Left colon (tissue), 2 donors: ENCODE measurements at places on chromosomes 3 and 15. TPM values are rescaled to one million over a fixed set of nuclear protein-coding genes. Genes with fewer than 3 reads are reported as not detected.

ACAN gene
- total RNA-seq = 0.21 TPM

ROBO1 gene
- total RNA-seq = 3.0 TPM

GPR160 gene
- total RNA-seq = 82.6 TPM

GCNT3 gene
- 526 TPM for total RNA-seq

RBPMS2 gene
- 1.0 TPM for total RNA-seq

GPR156 gene
- 0.22 TPM for total RNA-seq

SLC28A2 gene
- total RNA-seq = 44.9 TPM

C15orf39 gene
- 23.1 TPM for total RNA-seq

RHO gene
- not detected for total RNA-seq

DUOXA2 gene
- total RNA-seq = 1.3 TPM

LEKR1 gene
- 2.1 TPM for total RNA-seq

ADAMTS9 gene
- total RNA-seq = 6.3 TPM

MLH1 gene
- 17.3 TPM for total RNA-seq

SAMD7 gene
- total RNA-seq = not detected

HTR3D gene
- not detected for total RNA-seq

ZNF662 gene
- 7.7 TPM for total RNA-seq

MUSTN1 gene
- not detected for total RNA-seq

ABCF3 gene
- total RNA-seq = 56.1 TPM

TEX55 gene
- not detected for total RNA-seq

SEMA6D gene
- 34.4 TPM for total RNA-seq
